T follicular helper cell (primary cell): ENCODE measurements at places on chromosomes 3 and 15.

DNA sequence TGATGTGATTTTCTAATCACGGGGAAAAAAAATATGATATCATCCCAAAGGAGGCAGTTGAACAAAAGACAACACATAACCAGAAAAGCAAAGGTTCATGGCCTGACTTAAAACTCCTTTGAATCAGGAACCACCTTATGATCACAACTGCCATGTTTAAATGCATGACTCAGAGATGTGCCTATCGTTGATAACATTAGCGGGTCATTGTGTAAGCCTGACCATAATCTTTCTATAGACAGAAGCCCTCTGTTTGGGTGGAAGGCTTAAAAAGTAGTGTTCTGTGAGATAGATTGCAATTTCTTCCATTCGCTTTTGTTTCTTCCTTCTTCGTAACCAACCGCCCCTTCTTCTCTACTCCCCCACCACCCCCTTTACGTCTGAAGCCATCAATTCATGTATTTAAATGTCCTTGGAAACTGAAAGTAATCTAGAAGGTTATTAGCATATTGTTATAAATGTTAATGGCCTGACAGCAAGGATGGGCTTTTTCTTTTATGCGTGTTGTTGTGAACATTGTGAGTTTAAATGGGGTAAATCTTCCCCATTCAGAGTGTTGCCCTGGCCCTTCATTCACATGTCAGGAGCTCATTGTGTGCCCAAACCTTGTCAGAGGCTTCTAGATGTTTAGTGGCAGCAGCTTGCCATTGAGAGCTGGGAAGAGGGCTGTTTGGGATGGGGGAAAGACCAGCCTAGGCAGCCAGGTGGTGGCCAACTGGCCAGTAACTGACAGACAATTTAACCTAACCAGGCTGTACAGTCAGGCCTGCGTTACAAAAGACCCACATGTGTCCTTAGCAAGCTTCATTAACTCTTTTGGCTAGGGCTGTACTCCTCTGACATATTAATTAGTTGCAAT is 64.5 kb downstream of the EPHA3 start:
- DNase-seq: no peak

DNA sequence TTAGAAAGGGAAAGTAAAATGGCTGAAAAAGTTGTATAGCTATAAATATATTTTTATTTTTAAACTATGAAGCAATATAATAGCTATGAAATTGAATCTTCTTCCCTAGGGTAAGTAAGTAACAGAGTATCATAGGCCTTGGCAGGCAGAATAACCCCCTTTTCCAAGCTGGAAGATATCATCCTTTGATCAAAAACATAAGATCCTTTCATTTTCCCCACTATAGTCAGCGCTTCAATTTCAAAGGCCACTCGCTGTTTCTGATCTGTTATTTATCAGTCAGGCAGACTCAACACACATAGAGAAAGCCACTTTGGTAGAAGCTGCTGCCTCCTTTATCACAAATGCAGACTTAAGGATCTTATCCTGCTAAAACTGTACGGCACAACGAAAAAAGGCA is 74.0 kb upstream of the UBE2E2 start:
- no peak for DNase-seq

DNA sequence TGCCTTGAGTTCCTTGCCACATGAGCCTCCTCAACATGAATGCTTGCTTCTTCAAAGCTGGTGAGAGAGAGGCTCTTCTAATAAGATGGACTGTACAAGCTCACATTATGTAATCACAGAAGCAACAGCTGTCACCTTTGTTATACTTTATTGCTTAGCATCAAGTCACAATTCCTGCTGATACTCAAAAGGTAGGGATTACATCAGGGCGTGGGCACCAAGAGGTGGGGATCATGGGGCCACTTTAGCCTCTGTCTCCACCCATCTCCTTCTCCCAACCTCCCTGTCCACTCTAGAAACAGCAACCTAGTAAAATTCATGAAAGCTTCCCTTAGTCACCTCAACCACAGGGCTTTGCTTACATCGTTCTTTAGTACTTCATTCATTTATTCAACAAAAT is 95.9 kb downstream of the FAM43A start:
- DNase-seq: no peak

- no peak for DNase-seq
Measured at GRCh38 chr3:171417813-171418212, 42.4 kb downstream of the TNIK start.

GRCh38 chr3:72951259-72951722 is 45.3 kb upstream of the PPP4R2 start:
- DNase-seq: no peak

DNA sequence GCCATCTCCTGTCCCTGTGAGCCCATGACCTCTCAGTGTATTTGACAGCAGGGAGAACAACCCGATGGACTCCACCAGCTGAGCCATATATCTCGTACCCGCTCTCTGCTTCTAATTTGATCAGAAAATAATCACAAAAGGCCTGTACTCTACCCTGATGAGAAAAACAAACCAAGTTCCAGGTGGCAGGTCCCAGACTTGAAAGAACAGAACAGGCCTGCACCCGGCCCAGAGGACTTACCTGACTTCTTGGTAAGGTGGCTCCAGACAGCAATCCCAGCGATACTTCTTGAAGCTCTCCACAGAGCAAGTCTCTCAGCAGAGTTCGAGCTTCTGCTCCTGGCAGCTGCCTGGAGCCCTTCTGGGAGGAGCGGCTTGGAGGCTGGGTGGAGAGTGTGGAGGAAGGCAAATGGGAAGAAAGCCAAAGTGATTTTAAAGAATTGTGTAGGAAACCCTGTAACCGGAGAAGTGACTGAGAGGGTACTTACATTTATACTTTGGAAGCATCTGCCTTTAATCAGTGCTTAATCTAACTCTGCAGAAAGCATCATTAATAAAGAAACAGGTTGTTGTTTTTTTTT is 91.6 kb downstream of the SCN11A start:
- no peak for DNase-seq

DNA sequence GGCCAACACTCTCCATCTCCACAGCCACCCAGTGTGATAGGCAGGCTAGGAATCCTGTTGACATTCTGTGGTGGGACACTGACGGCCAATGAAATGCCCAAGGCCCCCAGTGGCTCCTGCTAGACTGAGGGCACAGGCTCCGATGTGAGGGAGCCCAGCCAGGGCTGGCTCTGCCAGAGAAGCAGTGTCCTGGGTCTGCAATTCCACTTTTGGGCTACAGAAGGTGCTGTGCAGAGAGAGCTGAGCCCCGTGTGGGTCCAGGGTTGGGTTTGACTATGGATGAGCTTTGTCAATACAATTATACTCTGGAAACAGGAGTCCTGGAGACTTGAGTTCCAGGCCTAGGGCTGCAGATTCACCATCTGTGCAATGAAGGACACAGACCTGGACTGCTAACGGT is 55.7 kb upstream of the TMEM115 start:
- DNase-seq: no peak

GRCh38 chr3:100798012-100798411 is 88.7 kb downstream of the TFG start:
- DNase-seq: no peak

DNA sequence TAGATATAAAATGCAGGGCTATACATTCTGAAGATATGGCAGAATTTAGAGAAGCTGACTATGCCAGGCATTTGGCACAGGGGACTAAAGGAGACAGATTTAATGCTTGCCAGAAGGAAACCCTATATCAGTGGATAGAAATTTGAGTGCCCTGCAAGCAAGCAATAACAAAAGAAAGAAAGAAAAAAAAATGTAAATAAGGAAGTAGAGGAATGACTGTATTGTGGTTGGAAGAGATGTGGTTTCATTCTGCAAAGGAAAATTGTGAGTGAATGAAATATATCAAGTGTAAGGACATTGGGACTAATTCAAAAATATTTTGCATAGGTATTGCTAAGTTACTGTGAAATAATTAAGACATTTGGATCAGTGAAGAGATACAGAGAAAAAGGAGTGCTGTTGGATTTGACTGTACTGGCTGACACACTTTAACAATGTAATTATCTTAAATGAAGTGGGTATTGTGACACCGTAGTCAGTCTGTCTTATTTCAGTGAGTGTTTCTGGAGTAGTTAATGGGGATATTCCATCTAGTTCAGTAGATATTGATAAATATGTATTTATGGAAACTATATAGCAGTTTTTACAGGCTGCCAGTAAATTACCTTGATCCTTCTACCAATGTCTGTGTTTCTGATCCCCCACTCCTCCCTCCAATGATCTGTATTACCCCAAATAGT is 418.2 kb downstream of the CNTN4 start:
- DNase-seq: no peak

DNA sequence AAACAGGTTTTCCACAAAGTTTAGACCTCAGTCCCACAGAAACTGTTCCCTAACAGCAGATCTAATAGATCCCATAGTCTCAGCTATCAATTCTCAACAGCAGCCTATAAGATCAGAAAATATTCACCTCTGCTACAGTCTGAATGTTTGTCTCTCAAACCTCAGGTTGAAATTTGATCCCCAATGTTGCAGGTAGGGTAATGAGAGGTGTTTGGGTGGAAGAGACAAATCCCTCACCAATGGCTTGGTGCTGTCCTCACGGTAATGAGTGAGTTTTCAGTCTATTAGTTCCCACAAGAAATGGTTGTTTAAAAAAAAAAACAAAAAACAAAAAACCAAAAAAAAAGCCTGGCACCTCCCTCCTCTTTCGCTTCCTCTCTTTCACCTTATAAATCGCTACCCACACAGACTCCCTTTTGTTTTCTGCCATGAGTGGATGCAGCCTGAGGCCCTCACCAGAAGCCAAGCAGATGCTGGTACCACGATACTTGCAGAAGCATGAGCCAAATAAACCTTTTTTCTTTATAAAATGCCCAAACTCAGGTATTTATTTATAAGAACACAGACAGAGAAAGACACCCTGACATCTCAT is 14.2 kb downstream of the ZNF280D start:
- DNase-seq: no peak

DNA sequence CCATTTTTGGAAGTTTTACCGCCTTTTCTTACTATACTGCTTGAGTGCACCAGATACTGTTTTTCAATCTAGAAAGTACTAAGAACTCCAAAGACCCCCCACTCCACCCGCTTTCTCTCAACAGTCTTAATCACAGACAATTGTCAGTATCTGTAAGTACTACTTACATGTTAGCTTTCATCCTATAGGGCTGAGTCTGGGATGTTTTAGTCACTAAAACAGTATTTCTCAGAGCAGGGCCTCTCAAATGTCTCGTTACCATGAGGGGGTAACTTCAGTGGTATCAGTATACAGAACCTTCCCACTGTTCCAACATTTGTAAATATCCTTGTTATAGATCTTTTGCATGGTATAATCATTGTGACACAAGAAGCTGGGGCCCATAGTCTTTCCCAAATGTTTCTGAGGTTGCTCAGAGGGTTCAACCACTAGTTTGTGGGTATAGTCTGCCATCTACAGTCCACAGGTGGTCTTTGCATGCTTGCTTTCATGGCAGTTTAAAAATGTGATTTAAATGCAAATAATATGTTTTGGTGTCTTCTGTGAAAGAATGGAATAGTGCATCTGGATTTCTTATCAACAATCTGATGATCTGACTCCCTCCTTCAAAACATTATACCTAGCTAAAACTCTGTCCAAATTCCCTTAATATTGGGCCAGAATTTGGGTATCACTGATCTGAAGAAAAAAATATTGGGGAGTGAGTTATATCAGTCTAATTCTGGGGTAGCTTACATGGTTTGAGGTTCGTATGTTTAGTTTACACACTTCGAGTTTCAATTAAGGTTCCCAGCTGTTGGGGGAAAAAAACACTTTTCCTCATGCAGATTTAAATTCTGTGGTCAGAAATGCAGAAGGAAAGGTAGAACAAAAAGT is 18.0 kb upstream of the DNAJC13 start:
- DNase-seq: no peak

DNA sequence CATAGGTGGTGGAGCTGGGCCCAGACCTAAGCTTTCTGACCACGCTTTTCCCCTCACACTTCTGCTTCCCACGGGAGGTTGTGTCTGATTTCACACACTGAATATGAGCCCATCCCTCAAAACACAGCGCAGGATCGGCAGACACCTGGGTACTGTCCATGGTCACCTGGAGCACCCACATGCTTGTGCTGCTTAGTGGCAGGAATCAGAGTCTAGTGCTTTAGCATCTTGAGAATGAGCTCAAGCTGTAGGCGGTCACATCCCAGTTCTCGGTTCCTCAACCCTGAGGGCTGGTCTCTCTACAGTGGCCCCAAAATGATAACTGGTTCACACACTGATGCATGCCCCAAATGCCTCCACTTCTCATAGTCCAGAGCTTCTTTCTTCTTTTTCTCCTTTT is 111.0 kb downstream of the SEMA5B start:
- DNase-seq: no peak

DNA sequence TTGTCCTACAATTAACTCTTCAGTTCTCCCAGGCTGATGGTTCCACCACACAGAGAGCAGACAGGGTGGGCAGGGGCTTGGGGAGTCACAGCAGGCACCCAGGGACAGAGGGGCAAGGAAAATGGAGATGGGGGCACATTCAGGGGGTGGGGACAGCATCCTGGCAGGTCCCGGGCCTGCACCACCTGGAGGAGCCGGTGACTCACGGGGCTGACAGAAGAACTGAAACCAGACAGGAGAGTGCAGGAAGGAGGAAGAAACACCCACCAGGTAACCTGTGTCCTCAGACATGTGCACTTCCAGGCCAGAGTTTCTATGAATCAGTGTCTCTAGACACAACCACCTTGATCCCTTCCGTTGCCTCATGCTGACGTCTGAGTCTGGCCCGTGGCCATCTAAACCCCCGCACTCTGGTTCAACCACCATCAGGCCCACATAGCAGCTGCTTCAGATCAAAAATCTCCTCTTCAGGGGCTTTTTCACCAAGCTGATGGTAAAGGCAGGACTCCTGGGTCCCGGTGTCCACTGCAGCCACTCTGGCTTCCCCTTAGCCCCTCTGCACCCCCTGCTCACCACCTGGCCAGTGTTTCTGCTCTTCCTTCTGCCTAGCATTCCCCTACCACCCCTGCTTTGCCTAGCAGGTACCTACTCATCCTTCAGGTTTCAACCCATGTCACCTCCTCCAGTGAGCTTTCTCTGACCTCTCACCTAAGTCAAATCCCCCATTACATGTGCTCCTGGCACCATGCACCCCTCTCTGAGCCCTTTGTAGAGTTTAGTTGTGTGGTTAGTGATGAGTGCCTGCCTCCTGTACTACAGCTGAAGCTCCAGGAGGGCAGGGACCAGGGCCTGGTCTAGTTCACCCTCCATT is 16.5 kb upstream of the CYP11A1 start:
- no peak for DNase-seq

GRCh38 chr3:19213603-19214220 is 65.4 kb downstream of the KCNH8 start:
- no peak for DNase-seq

- no peak for DNase-seq
Measured at GRCh38 chr15:57237301-57237642, 139.0 kb upstream of the CGNL1 start.

DNA sequence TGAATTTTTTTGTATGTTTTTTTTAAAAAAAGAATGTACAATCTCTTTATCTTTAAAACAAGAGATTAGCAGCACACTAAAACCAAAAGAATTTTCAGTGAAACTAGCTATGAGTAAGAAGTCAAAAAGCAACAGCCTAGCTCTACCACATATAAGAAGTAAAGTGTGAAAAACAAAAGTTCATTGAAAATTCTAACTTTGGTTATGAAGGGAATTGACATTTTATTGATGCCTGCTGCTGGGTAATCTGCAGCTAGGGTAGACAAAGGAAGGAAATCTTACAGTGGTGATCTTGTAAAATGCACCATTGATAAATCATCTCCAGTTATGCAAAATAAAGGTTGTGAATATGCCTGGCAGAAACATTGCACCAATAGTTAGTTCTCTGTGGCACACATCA is 37.8 kb upstream of the FOXB1 start:
- no peak for DNase-seq
